ENCODE measurements at places on chromosomes 11 and 22. TPM values are rescaled to one million over a fixed set of nuclear protein-coding genes. Genes with fewer than 3 reads are reported as not detected.

DNA sequence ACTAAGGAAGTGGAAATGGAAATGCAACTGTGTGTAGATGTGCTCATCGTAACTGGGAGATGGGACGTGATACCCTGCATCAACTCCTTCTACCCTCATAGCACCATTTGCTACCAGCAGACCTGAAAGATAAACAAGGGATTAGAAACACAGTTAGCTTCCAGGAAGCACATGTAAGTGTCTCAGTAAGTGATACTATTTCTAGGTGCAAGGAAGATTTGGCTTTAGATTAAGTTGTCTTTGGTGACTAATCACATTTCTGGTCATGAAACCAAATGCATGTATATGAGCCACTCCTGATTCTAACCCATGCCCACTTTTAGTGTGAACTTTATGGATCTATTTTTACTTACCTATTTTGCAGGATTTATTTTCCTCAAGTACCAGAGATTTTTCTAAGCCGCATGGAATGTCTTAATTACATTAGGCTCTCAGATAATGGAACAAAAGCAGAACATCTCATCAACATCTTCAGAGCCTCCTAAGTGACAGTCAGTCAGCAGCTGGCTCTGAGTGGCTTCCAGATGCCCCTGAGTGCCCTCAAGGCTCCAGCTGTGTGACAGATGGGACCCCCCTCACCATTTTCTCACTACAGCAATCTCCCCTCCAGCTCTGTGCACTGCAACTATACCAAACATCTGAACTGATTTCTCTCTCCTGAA, 21.2 kb downstream of the SLC5A12 start:
- DNase-seq = no peak

GRCh38 chr11:121426476-121427399, 25.4 kb upstream of the SORL1 start:
- peak; percentile 46 for DNase-seq

- no peak for DNase-seq
Observed at GRCh38 chr22:42430528-42431125, 1.6 kb downstream of the NFAM1 start.

GRCh38 chr11:59025097-59025496, 61.0 kb upstream of the GLYATL1B start:
- no peak for DNase-seq

DNA sequence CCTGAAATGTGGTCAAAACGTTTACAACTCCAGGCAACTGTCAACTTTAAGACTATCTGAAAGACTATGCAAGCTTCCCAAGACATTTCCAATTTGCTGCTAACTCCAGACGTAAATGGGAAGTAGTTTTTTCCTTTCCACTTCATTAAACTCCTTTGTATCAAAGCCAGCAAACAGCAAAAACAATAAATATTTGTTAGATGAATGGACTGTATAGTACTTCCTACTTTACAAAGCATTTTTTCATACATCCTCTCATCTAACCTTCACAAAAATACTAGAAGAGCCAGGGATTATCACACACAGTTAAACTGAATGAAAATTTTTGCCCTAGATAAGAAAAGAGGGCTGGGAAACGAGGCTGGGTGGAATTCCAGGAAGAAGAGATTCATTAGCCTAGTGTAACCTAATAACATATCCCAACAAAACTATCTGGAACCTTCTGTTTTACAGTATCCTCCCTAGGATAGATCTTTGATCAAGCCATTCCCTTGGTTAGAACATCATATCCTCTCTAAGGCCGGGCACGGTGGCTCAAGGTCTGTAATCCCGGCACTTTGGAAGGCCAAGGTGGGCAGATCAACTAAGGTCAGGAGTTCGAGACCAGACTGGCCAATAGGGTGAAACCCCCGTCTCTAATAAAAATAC, 10.4 kb downstream of the NUP98 start:
- no peak for DNase-seq

DNA sequence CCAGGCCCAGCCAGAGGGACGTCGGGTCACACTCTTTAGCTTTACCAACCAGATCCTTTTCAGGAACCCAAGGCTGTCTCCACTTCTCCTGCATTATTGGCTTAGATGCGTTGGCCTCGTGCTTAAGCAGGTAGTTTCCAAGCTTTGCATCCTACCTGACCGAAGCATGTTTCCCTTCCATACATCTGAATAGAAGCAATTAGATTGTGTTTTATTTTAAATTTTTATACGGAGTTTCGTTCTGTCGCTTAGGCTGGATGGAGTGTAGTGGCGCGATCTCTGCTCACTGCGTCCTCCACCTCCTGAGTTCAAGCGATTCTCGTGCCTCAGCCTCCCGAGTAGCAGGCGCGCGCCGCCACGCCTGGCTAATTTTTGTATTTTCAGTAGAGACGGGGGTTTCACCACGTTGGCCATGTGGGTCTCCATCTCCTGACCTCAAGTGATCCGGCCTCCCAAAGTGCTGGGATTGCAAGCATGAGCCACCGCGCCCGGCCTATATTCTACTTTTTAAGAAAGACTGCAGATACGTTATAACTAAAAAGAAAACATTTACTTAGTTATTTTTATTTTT, 677 bp downstream of the DYNC2H1 start:
- DNase-seq = no peak

DNA sequence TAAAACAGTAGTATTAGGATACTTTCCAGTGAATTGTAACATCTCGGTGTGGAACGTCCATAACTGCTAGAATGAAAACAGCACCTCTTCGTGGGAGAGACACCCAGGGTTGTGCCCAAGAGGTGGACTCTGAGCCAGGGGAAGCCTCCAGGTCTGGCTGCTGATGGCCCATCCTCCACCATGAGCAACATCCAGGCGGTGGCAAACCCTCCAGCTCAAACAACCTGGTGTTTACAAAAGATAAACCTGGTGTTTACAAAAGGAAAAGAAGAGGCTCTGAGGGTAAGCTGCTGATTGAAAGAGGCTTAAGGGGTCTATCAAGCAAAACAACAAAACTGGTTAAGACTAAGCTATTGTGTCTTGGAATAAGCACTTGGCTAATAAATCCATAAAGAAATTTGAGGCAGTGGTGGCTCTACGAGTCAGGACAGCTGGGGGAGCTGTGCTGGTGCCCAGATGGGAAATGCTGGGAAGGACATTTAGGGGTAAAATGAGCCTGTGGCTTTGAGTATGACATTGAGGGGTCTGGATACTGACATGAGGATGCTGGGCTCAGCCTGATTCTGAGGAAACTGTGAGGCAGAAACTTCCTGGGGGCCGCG, 909.0 kb downstream of the BRD1 start:
- DNase-seq = peak; percentile 27

DNA sequence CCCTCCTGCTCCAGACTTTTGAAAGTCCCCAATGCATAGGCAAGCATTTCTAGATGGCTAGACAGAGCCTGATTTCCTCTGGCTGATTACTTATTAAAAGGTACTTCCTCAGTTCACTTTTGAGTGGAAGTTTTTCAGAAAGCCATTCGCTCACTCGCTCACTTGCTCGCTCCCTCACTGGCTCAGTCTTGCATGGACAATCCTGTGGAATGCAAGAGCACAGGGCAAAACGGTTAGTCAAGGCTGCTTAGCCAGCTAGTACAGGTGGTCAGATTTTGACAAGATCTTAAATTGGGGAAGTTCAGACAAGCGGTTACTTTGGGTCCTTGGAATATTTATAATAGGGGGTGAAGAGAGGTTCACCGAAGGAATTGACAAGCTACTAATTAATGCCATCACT, 101.0 kb downstream of the ARL14EP start:
- DNase-seq = no peak

- peak; percentile 16 for DNase-seq
Observed at GRCh38 chr22:49057910-49058309, 769.8 kb downstream of the BRD1 start.

DNA sequence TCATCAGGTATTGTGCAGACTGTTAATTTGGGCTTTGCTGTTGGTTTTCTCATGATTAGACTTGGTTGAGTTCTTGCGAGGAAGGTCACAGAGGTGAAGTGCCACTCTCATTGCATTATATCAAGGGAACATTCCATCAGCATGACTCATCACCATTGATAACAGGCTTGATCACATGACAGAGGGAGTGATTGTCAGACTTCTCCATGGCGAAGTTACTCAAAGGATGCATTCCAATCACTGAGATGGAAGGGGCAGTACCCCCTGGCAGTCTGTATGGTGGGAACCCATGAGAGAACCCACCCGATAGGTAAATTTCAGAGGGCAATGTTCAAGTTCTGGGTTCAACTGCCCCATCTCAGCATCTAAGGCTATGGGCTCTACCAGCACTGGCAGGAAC, 19.4 kb upstream of the P2RY2 start:
- DNase-seq = no peak

DNA sequence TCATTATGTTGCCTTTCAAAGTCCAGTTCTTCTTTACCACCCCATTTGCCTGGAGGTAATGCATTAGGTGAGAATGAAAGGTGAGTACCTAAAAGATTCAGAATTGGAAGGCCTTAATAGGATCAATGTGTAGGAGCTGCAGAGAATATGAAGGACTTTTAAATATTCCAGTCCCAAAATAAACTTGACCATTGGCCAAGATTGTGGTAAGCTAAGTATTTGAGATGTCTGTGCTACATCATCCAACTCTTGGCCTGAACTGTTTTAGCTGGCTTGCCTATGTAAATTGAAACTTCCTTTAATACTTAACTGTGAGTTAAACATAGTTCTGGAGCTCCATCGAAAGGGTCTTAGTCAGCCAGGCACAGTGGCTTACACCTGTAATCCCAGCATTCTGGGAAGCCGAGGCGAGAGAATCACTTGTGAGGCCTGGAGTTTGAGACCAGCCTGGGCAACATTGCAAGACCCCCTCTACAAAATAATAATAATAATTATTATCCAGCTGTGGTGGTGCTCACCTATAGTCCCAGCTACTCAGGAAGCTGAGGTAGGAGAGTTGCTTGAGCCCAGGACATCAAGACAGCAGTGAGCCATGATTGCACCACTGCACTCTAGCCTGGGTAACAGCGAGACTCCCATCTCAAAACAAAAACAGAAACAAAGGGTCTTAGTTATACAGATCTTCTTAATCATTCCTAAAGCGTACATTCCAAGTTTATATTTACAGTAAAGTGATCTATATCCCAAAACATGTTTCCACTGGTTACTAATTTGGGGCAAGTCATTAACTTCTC, 29.8 kb downstream of the MTMR3 start:
- DNase-seq = no peak

GRCh38 chr22:46604306-46604690, 15.9 kb upstream of the GRAMD4 start:
- peak; percentile 67 for DNase-seq

- no peak for DNase-seq
Observed at GRCh38 chr22:36860017-36860416, 789 bp upstream of the NCF4 start.

- no peak for DNase-seq
Observed at GRCh38 chr11:103413266-103413888, 304.2 kb downstream of the DYNC2H1 start.

DNA sequence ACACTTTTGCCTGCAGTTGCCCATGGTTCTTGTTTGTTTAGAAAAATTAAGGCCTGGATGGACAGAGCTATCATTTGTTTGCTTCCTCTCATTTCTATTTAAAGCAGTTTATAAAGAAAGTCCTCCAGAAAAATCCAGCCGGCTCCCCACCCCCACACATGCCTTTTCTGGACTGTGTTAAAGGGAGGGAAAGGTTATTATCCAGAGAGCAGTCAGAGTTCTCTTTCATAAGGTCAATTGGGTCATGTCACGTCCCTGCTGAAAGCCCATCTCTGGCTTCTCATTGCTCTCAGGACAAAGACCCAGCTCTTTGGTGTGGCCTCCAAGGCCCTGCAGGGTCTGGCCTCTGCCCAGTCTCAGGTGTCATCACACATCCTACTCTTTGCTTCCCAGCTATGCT, 9.8 kb upstream of the GRK3 start:
- DNase-seq = no peak

DNA sequence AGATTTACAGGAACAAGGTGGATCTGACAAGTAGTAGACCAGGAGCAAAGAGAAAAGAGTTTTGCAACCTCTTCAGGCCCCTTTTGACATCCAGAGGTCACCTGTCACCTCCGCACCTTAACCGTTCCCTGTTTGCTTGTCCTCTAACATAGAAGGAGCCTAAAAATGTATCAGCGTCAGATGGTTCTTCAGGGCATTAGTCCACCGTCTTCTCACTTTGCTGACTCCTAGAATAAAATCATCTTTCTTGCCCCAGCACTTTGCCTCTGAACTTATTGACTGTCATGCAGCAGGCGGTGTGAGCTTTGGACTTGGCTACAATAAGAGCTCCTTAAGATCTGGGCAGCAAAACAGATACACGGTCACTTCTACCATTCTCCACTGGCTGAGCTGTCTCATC, 339.7 kb upstream of the B3GAT1 start:
- no peak for DNase-seq

- DNase-seq = no peak
Observed at GRCh38 chr11:66066751-66067150, 3.3 kb upstream of the PACS1 start.

DNA sequence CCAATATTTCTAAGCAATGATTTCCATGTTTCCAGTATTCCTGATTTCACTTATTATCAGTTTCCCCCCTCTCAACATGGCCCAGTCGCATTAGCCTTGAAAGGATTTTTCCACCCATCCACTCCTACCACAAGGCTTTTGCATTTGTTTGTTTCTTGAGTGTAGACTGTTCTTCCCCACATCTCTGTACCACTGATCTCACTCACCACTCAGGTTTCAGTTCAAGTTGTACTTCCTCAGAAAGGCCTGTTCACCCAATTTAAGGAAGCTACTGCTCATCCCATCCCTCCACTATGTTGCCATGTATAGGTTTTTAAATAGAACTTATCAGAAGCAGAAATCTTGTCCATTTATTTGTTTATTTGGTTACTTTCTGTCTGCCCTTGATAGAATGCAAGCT, 472.3 kb downstream of the FAM181B start:
- no peak for DNase-seq

DNA sequence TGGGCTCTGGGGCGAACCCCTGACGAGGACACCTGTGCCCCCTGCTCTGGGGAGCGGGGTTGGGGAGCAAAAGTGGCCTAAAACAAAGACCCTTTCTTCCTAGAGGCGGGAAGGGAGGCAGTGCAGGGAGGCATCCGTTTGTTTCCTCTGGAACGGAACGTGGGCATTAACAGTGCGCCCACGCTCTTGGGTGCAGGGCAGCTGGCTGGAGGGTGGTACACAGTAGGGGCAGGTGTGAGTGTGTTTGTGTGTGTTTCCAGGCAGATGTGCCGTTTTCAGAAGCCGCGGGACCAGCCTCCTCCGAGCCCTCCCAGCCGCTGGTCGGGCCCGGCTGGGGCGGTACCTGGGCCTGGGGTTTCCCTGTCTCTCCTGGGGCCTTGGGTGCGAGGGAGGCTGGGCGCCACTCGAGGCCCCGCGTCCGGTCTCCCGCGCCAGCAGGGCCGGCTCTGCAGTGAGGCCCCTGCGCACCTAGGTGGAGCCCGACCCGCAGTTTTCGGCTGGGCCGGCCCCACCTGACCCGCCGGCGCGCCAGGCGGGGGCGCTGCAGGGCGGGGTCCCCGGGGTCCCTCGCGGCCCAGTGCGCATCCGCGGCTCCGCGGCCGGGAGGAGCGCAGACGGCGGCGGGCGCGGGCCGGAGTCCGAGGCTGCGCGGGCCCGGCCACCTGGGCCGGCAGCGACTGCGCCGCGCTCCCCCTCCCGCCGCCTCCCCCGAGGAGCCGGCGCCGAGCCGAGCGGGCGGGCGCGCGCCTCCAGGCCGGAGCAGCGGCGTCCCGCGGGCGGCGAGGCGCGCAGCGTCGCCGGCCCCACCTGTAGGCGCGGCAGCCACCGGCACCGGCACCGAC, 1252.7 kb downstream of the BRD1 start:
- DNase-seq = no peak

The PHOX2A gene
- total RNA-seq = not detected

The GGTLC3 gene
- total RNA-seq = not detected

The TLCD5 gene
- 17.9 TPM for total RNA-seq

The ZP1 gene
- total RNA-seq = not detected

The OR56A1 gene
- total RNA-seq = 0.06 TPM

Data from dorsolateral prefrontal cortex (tissue), 122 donors.